ENCODE measurements at places on chromosomes 13 and 19.

DNA sequence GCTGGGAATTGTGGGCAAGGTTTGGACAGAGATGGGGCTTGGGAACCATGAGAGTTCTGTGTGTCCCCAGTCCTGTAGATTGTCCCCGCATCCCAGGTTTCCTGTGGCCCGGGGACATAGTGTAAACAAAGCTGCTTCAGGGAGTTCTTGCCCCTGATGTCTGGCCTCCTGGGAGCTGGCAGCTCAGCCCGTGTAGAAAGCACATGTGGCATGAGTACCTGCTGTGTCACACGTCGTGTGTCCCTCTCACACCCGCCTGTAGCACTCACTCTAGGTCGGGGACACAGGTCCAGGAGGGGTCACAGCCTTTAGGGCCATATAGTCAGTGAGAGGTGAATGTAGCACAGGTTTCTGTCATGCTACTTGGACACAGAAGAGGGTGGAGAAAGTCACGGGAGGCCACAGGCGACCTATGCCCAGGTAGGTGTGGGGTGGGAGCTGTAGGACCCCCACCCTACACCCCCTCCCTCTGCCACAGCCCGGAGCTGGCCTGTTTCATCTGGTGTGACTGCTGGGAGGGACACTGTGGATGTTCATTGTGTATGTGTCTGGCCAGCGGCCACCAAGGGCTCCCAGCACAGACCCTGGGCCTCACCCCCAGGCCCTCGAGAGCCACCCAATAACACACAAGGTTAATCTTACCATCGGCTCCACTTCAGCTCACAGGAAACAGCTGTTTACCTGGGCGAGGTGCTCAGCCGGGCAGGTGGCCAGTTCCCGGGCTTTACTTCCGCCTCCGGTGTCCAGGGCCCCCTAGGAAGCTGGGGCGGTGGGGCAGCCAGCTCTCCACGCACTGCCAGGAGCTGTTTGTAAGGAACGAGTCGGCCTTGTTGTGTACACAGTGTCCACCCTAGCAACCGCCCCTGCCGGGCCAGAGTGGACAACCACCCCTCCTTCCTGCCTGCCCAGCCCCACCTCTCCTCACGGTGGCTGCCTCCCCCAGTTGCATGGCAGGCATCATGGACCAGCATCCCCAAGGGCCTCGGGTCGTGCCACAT, 49.7 kb downstream of the COMP start:
- no peak for DNase-seq

DNA sequence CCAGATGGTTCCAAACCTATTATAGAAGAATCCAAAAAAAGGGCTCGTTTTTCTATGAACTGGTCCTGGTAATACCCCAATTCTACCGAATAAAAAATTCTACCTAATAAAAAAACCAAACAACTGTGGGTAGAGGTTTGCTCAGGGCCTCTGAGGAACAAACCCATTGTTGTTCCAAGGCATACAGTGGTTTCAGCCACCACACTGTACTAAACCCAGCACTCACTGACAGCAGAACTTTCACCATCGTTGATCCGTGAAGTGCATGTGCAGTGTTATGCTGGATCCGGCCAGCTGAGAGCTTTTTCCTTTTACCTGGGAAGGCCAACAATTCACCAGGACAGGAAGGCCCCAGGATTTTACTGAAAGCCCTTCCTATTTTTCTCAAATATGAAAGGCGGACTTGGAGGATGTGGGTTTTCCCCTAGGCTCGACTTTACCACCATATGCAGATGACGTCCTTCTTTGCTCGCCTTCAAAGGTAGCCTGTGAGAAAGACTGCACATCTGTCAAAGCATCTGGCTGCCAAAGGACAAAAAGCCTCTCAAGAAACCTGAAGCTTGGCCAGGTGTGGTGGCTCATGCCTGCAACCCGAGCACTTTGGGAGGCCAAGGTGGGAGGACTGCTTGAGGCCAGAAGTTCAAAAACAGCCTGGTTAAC, 7.2 kb upstream of the PABPC3 start:
- no peak for DNase-seq

DNA sequence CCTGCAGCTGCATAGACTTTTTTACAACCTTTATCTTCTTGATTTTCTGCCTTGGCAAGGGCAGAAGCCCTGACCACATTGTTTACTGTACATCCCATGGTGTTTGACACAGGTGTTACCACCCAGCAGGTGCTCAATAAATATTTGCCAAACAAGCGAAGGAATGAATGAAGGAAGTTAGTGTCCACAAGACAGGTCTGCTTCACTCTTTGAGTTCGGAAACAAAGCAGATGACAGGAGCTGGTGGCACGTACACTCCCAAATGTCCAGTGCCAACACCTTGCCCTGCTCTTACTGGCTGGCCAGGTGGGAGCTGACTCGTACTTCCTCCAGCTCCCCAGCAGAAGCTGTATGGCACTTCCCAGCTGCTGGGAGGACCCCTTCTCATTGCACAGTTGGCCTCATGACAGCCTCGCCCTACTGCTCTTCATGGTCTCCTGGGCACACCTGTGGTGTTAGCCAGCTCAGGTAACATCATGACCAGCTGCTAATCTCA, 22.0 kb upstream of the MUC16 start:
- no peak for DNase-seq

GRCh38 chr13:75897386-75897785, 261.3 kb downstream of the LMO7 start:
- no peak for DNase-seq

GRCh38 chr19:13152356-13152973, 2.3 kb downstream of the IER2 start:
- DNase-seq = no peak

GRCh38 chr13:50401721-50402465, 386.6 kb downstream of the KCNRG start:
- no peak for DNase-seq

- no peak for DNase-seq
Observed at GRCh38 chr19:35512831-35513627, 420 bp downstream of the DMKN start.

DNA sequence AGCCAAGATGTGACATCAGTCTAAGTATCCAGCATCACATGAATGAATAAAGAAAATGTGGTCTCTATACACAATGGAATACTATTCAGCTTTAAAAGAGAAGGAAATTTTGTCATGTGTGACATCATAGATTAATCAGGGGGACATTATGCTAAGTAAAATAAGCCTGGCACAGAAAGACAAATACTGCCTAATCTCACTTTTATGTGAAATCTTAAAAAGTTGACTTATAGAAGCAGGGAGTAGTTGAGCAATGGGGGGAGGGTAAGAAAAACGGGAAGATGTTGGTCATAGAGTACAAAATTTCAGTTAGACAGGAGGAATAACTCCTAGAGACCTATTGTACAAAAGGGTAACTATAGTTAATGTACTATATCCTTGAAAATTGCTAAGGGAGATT, 10.4 kb upstream of the LCP1 start:
- no peak for DNase-seq

DNA sequence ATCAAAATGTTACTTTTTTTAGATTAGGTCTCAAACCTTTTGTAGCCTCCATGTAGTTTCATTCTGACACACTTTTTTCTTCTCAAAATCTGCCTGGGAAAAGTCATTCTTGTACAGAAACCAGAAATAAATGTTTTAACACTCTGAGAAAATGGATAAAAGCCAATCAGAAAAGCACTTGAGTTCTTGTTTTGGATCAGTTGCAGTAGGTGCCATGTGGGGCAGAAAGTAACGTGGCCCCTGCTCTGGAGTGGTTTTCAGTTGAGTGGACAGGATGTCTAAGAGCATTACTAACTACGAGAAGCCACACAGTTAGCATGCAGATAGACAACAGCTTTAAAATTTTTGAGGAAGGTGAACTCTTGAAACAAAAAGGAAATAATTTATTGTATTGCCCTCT, 19.1 kb downstream of the GPR183 start:
- no peak for DNase-seq

DNA sequence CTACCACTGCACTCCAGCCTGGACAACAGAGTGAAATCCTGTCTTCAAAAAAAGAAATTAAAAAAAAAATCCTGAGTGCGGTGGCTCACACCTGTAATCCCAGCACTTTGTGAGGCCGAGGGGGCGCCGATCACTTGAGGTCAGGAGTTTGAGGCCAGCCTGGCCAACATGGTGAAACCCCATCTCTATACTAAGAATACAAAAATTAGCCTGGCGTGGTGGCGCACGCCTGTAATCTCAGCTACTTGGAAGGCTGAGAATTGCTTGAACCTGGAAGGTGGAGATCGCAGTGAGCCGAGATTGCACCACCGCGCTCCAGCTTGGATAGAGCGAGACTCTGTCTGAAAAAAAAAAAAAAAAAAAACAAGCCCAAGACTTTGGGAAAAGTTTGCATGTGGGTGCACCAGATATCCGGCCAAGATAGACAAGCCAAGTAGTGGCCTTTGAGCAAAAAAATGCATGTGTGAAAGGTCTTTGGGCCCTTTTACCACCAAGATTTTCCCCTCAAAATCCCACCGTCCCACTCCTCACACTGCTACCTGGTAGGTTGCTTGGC, 5.7 kb downstream of the DNAJB1 start:
- DNase-seq = no peak

DNA sequence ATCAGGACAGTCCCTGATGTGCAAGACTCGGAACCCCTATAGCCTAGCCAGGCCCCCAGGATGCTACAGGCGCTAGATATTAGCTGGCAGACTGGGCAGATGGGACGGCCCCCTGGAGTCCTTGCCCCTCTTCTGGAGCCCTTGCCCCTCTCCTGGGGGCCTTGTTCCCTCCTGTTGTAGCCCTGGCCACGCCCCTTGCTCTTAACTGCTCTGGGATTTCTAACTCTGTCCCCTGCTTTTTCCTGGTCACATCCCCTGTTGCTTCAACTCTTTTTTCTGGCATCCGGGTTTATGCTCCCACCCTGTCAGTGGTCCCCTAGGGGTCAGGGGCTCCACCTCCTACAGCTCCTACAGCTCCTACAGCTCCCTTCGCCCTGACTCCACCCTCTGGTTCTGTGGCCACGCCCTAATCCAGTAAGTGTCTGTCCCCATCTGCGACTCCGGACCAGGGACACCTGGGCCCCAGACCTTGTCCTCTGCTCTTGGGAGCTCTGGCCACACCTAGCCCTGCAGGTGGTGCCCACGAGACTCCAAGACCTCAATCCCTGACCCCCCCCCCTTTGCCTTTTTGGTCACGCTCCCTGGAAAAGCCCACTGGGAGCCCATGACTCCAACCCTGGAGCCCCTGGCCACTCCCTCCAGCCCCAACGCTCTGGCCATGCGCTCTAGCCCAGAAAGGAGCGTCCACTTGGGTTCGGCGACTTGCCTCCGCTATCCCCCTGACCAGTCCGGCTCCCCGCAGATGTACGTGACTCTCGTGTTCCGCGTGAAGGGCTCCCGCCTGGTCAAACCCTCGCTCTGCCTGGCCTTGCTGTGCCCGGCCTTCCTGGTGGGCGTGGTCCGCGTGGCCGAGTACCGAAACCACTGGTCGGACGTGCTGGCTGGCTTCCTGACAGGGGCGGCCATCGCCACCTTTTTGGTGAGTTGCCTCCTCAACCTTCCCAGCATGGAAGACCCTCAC, 6.8 kb downstream of the PLPPR2 start:
- DNase-seq = no peak

- DNase-seq = peak; percentile 81
Observed at GRCh38 chr19:18436671-18437490, 1.1 kb downstream of the ISYNA1 start.

- DNase-seq = no peak
Observed at GRCh38 chr13:33510350-33510970, 224.9 kb upstream of the STARD13 start.

DNA sequence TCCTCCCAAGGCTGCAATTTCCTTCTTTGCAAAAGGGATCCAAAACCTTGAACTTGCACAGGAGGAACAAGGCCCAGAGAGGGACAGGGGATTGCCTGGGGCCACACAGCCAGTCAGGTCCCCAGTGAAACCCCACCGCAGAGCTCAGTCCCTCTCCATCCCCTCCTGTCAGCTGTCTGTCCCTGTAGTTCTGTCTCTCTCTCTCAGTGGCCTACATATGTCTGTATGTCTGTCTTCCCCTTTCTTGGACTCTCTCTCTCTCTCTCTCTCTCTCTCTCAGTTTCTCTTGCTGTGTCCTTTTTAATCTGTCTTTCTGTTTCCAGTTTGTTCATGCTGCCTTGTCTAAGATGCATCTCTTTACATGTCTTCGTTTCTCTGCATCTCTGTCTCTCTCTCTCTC, 11.5 kb downstream of the CEACAM19 start:
- DNase-seq = no peak

GRCh38 chr19:13163609-13164342, 13.6 kb downstream of the IER2 start:
- DNase-seq = no peak

- DNase-seq = no peak
Observed at GRCh38 chr13:29165216-29165615, 345.1 kb downstream of the MTUS2 start.

DNA sequence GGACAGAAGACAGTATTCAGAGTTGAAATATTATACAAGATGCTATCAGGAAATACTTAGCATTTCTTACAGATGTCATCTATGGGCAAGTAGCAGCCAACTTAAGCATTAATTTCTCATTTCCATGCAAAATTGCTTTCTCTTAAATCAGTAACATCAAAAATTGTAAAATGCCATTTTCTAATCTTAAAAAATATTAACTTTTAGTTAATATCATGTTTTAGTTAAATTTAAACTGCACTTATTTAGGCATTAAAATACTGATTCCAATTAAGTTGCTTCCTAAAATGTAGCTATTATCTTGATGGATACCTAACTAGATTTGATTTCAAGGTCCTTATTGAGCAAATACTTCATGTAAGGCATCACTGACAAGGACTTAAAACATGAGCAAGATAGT, 27.8 kb downstream of the METTL21C start:
- no peak for DNase-seq

DNA sequence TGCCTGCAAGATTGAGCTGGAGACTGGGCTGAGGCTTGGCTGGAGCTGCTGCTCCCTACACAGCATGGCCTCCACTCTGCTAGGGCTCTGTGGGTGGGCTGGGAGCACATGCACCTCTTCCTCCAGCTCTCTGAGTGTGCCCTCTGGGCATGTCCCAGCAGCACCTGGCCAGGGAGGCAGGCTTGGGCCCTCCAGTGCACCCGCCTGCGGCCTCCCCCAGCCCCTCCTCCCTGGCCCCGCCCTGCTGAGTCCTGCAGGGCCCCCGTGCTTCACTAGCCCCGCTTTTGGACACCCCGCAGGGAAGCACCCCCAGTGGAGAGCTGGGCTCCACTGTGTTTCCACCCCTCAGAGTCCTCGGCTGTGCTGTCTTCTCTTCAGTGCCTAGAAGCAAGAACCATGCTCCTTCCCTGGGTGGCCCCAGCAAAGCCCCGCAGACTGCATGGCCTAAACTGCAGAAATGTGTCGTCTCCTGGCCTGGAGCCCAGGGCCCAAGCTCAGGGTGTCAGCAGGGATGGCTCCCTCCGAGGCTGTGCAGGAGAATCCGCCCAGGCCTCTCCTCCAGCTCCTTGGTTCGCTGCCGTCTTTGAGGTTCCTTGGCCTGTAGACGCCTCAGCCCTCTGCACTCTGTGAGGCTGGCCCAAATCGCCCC, 5.0 kb upstream of the TEX29 start:
- DNase-seq = no peak

Measured in CD4-positive, alpha-beta T cell treated with Interleukin-4 for 4 hours (primary cell).